K562 (cell line): ENCODE measurements at places on chromosomes 1 and 21. TPM values are rescaled to one million over a fixed set of nuclear protein-coding genes. Genes with fewer than 3 reads are reported as not detected.

DNA sequence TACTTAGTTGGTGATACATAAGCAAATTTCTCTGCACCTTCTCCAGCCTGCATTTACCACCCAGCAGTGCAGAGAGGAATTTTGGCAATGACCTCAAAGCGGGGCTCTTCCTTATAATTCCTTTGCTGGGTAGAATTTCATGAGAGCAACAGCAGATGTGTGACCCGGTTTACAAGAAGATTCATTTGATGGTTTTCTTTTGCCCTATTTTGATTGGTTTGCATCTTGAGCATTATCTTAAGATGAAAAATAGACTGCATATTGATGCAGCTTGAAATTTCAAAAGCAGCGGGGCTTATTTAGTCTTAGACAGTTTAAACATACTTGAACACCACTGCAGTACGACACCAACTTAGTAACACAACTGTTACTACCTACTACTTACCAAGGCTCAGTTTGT, 378.9 kb downstream of the TTLL7 start:
- no peak for DNase-seq

GRCh38 chr1:94553323-94553730, 11.8 kb upstream of the F3 start:
- no peak for DNase-seq

FAAH gene
- 0.71 and 0.81 TPM in 2 replicates for total RNA-seq

LRRN2 gene
- total RNA-seq: not detected in 2 replicates

GNL2 gene
- 145 and 156 TPM in 2 replicates for total RNA-seq

GRCh38 chr1:20324704-20325406, 34.2 kb downstream of the VWA5B1 start:
- DNase-seq: no peak
